ENCODE measurements at places on chromosomes 7 and 10. TPM values are rescaled to one million over a fixed set of nuclear protein-coding genes. Genes with fewer than 3 reads are reported as not detected.

EPO gene
- polyA plus RNA-seq: not detected

ADARB2 gene
- polyA plus RNA-seq: not detected

TMEM213 gene
- not detected for polyA plus RNA-seq

MYO3A gene
- polyA plus RNA-seq: not detected

CAMK2B gene
- polyA plus RNA-seq: not detected

ACBD5 gene
- 13.6 TPM for polyA plus RNA-seq

DNA sequence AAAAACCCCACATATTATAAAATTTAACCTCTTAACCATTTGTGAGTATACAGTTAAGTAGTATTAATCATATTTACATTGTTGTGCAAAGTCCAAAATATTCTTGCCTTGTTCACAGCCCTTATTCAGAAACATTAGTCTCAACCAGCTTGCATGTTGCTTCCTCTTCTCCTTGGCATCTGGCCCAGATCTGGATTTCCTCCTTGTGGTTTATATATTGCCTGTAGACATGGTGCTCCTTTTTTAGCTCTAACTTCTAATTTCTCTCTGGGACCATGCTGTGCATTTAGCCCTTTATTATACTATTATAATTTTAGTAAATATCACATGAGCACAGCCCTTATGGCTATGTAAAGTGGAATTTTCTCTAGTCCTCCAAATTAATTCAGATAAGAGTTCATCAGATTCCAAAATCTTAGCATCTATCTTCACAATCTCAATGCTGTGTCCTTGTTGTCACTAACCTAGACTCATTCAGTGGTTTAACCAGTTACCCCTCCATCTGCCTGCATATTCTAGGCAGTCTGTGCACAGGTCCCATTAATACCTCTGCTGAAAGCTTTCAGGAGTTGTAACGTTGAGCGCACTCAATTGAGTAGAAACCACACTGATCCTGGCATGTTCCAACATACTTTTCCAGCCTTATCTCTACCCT lies 7.9 kb downstream of the CPED1 start:
- DNase-seq: peak; percentile 93

DNA sequence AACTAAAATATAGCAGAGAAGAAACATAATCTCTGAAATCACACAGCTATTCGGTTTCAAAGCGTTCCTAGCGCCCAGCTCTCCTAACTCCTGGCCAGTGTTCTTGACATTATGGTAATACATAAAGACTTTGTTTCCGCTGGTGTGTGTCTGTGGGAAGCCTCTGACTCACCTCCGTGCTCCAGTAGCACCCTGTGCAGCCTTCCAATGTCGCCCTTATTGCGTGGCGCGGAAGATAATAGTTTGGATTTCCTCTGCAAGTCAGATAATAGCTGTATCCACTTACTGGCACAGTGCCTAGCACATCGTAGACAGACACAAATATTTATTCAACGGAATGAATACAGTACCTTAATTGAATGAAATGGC lies 570 bp downstream of the BMS1 start:
- DNase-seq: peak; percentile 6

GRCh38 chr7:41943094-41943577 lies 240.2 kb upstream of the INHBA start:
- DNase-seq: peak; percentile 49

GRCh38 chr7:1124164-1124563 lies 35.8 kb downstream of the ZFAND2A start:
- no peak for DNase-seq

DNA sequence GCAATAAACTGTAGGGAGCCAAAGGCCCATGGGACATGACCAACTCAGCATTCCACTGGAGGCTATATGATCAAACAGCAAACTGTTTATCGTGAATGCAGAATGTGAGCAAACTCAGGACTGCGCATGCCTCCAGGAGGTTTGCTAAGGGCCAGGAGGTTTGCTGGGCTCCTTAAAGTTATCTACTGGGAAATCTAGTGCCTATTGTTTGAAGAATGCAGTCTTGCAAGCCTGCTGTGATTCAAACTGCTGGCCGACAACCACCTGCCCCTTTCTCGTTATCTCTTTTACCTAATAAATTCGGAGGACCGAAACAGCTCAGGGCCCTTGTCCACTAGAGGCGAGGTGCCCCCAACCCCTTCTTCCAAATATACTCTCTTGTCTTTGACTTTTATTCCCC lies 404.1 kb downstream of the KCNMA1 start:
- no peak for DNase-seq

DNA sequence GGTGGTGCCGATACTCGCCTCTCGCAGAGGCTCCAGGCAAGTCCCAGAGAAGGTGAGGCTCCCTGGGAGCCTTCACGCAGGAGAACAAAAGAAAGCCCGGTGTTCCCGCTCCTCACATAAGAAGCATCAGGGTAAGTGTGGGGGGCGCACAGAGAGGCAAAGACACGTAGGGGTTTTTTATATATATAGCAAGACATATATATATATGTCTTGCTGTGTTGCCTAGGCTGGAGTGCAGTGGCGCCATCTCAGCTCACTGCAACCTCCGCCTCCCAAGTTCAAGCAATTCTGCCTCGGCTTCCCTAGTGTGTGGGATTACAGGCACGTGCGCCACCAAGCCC lies 61.3 kb downstream of the PDIA4 start:
- DNase-seq: no peak

DNA sequence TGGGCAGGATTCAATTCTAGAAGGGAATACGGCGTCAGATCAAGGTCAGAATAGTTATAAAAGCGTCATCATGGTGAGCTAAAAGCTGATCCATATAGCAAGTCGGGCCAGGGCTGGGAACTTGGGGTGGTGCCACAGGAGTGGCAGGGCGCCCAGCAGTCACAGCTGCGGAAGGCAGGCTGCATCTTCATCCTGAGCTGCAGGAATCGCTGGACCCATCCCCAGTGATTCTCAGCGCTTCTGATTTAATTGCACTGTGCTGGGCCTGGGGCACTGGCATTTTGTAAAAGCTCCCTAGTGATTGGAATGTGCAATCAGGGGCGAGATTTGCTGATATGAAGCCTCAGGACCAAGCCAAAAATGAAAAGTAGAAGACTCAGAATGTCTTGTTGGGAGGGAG lies 135.3 kb downstream of the CTTNBP2 start:
- DNase-seq: no peak

GRCh38 chr10:6035101-6035834 lies 26.9 kb downstream of the IL2RA start:
- DNase-seq: no peak

GRCh38 chr10:71433768-71434744 lies 37.3 kb downstream of the CDH23 start:
- no peak for DNase-seq

DNA sequence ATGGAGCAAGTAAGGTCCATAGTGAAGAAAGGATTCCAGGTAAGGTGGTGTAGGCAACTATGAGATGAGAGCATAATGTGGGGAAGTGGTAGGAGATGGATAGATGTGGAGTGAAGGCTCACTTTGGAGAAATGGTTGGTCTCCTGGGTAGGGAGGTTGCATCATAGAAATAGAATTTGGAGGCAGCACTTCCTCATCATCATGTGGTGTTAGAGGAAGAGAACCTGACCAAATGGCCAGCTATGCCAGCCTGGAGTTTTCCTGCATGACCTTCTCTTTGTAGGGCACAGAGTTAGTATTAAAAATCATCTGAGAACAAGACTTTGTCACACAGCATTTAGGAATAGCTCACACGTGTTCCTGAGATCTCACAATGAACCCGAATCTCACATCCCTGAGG lies 126.7 kb upstream of the CXCL12 start:
- no peak for DNase-seq

GRCh38 chr10:62636825-62637248 lies 167.7 kb upstream of the ADO start:
- DNase-seq: peak; percentile 32

DNA sequence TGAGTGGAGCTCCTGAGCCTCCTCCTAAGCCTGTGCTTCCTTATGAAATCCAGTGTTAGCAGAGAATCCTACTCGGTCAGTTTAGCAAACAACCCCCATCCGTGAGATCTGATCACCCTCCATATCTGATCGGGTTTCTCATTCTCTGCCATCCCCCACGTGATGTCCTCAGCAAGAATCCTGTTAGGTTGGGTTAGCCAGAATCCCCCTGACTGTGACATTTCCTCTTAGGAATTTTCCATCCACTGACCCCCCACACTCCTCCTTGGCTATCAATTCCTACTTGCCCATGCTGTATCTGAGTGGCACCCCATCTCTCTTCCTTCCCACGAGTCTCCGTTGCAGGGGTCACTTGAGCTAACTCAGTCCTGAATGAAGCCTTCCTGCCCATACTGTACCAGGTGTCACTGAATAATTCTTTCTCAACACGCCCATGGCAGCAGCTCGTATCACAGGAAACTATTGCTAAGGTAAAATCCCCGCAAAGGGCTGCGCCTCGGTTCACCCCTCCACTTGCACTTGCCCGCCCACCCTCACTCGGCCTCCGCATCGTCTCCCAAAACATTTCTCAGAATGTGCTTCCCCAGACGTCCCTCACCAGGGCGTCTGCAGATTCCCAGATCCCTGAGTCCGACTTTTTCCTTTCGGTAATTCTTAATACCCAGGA lies 44.1 kb downstream of the MYOF start:
- DNase-seq: no peak
